ENCODE measurements at places on chromosomes 2 and 18. TPM values are rescaled to one million over a fixed set of nuclear protein-coding genes. Genes with fewer than 3 reads are reported as not detected.

Gene SERPINB4
- total RNA-seq, result not detected

- no peak overlapping the region for H3K27ac ChIP-seq
- H3K36me3 ChIP-seq, result no peaks in the 10 kb centered on the region
- DNase-seq, result no peak
Measured at GRCh38 chr2:136131961-136132824, 14.2 kb upstream of the CXCR4 start.

DNA sequence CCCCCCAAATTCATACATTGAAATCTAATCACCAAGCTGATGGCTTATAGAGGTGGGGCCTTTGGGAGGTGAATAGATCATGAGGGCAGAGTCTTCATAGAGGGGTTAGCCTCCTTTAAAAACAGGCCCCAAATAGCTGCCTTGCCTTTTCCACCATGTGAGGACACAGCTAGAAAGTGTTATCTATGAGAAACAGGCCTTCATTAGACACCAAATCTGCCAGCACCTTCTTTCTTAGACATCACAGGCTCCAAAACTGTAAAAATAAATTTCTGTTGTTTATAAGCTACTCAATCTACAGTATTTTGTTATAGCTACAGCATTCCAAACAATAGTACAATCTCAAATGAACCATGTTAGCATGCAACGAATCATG lies 459.3 kb upstream of the GCFC2 start:
- no peak overlapping the region for H3K4me3 ChIP-seq
- no peaks in the 10 kb centered on the region for H3K27me3 ChIP-seq
- no peaks in the 10 kb centered on the region for H3K4me1 ChIP-seq
- no peak for DNase-seq
- no peaks in the 10 kb centered on the region for H3K36me3 ChIP-seq

- H3K27ac ChIP-seq, result no peak overlapping the region
- H3K27me3 ChIP-seq, result no peaks in the 10 kb centered on the region
- no peak overlapping the region for H3K4me3 ChIP-seq
- H3K36me3 ChIP-seq, result no peaks in the 10 kb centered on the region
- no peaks in the 10 kb centered on the region for H3K4me1 ChIP-seq
- DNase-seq, result no peak
Measured at GRCh38 chr2:73593680-73594079, 48.5 kb downstream of the NAT8 start.

DNA sequence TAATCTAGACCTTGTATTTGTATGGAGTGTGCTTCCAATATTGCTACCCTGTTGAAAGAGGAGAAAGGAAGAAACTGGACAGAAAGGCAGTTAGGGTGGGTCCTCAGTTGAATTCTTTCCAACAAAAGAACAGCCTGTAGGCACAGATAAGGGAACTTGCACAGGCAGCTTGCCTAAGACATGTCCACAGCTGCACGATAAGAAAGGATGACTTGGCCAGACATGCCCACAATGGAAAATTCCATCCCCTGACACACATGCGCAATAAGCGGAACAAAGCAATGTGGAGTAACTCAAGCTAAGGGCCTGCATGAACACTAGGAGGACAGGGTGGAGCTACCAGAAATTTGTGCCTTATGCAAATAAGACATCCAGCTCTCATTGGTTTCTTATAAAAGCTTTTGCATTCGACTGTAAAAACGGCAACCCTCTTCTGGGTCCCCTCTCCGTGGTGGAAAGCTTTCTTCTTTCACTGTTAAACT lies 1084.7 kb upstream of the NXPH2 start:
- no peaks in the 10 kb centered on the region for H3K36me3 ChIP-seq
- no peak overlapping the region for H3K4me3 ChIP-seq
- DNase-seq, result no peak
- no peak overlapping the region for H3K27ac ChIP-seq
- no peaks in the 10 kb centered on the region for H3K27me3 ChIP-seq

- no peak overlapping the region for H3K4me3 ChIP-seq
- no peak for DNase-seq
- H3K27ac ChIP-seq, result no peak overlapping the region
- H3K27me3 ChIP-seq, result no peaks in the 10 kb centered on the region
Measured at GRCh38 chr2:135096665-135097446, 44.8 kb downstream of the RAB3GAP1 start.

DNA sequence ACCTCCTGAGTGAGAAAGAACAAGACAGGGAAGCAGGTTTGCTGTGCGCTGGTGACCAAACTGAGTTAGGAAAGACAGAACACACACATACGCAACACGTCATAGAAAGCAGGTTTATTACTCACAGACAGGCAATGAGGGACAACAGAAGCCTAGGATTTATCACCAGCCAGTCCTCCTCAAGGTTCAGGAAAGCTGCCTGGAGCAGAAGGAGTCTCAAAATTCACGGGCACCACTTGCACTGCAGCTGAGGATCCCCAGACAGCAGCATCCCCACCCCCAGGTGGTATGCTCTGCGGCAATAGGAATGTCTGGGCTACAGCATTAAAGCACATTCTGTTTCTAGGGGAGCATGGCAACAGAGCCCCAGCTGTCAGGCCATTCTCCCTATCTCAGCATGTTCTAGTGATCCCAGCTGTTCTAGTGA lies 284.4 kb upstream of the RGPD4 start:
- no peak overlapping the region for H3K27ac ChIP-seq
- no peaks in the 10 kb centered on the region for H3K4me1 ChIP-seq
- no peak for DNase-seq
- H3K4me3 ChIP-seq, result no peak overlapping the region

- no peaks in the 10 kb centered on the region for H3K27me3 ChIP-seq
- no peaks in the 10 kb centered on the region for H3K4me1 ChIP-seq
- H3K4me3 ChIP-seq, result no peak overlapping the region
- no peak overlapping the region for H3K27ac ChIP-seq
Measured at GRCh38 chr2:226227341-226227740, 572.3 kb downstream of the IRS1 start.

Data from adrenal gland (tissue), 19 donors.